ENCODE measurements at places on chromosomes 5 and 9.

- DNase-seq = no peak
These were observed 59.8 kb upstream of the ADAMTS2 start for GRCh38 chr5:179405054-179405416.

DNA sequence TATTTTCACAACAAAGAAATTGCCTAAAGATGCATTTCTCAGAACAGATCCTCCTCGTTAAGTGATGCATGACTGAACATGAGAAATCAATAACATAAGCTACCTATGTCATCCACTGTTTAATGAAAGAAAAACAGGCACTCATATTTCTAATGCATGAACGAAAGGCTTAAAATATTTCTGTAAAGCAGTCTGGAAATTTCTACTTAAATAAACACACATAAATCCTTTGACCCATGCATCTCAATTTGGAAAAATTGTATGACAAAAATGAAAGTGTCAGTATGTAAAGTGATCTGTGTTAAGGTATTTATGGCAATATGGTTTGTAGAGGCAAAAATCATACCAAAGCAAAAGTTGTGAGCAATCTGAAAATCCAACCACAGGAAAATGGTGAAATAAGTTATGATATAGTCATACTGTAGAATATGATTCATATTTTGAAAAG, 399.2 kb upstream of the GRAMD2B start:
- no peak for DNase-seq

- no peak for DNase-seq
These were observed 156.5 kb downstream of the CDH9 start for GRCh38 chr5:26881901-26882300.

DNA sequence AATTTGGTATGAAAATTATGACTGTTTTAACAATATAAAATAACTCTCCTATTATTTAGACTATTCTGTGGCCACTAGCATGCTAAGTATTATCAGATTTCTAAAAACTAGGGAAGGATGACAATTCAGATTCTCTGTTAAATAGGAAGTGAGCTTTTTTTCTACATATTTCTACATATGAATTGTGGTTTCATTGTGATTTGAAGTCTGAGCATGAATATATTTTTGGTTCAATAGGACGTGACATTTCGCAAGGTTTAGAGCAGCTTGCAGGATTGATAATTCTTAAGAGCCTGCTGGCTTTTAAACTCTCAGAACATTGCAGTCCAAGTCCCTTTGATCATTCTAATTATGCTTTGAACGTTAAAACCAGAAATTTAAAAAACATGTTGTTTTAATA, 82.9 kb downstream of the ADGRV1 start:
- DNase-seq = no peak

- no peak for DNase-seq
These were observed 3.7 kb upstream of the EGR1 start for GRCh38 chr5:138461343-138462125.

- no peak for DNase-seq
These were observed 72.9 kb upstream of the SPTLC1 start for GRCh38 chr9:92187989-92188714.

DNA sequence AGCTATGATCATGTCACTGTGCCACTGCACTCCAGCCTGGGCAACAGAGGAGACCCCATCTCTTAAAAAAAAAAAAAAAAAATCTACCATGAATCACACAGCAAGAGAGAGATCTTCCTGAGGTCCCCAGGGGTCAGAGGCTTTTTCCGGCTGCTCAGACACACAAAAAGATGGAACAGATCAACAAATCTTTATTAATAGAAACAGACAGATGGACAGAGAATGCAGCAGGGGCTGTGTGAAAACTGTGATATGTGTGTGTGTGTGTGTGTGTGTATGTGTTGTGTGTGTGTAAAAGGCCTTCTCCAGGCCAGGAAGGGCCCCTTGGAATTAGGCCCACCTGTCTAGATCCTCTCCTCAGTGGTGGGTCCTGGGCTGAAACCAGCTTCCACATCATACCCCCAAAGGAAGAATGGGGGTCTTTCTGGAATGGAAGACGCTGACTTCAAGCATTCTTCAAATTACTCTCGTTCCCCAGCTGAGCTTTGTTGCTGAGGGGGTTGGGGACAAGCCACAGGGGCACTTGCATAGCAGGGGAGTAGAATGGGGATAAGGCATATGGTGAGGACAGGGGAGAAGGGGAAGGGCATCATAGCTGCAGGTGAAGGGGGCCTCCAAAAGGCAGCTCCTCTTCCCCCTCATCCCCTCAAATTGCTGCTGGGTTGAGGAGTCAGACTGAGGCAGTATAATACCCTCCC, 2.9 kb downstream of the SIGMAR1 start:
- no peak for DNase-seq
